HAP-1 (cell line): ENCODE measurements at places on chromosomes 11 and 22.

- peak; percentile 37 for DNase-seq
Measured at GRCh38 chr11:125591649-125592304, 875 bp upstream of the STT3A start.

DNA sequence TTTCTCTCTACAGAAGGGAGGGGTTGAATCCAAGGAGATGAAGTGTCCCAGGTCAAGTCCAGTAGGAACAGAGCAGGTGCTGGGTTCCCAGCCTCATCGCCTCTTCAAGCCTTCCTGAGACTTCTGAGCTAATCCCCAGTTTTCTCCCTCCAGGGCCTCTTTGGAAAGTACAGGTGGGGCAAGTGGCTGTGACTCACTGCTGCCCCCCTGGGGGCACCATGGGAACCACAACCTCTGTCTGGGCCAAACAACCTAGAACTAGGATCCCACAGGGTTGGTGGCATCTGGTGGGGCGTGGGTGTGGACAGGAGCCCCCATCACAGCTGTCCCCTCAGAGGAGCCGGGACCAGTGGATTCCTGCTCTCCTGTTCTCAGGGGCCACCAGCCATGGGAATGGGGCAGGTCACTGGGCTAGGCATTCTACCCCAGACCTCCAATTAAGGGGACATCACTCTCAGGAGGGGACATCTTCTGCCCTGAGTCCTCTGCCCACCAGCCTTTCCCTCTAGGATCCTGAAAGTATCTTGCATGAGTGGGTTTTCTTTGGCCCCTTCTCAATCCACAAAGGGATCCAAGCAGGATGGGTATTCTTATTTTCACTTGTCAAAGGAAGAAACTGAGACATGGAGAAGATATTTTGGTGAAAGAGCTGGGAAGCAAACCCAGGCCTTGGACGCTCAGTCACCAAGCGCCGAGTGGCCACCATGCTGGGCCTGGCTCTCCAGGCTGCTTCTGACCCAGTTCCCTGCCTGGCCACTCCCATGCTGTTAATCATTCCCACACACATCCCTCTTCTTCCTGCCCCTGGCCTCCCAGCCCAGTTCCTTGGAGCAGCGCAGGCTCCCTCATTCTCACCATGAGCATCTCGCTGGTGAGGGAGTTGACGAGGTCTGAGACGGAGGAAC lies 23.8 kb downstream of the LRRC10B start:
- peak; percentile 22 for DNase-seq

DNA sequence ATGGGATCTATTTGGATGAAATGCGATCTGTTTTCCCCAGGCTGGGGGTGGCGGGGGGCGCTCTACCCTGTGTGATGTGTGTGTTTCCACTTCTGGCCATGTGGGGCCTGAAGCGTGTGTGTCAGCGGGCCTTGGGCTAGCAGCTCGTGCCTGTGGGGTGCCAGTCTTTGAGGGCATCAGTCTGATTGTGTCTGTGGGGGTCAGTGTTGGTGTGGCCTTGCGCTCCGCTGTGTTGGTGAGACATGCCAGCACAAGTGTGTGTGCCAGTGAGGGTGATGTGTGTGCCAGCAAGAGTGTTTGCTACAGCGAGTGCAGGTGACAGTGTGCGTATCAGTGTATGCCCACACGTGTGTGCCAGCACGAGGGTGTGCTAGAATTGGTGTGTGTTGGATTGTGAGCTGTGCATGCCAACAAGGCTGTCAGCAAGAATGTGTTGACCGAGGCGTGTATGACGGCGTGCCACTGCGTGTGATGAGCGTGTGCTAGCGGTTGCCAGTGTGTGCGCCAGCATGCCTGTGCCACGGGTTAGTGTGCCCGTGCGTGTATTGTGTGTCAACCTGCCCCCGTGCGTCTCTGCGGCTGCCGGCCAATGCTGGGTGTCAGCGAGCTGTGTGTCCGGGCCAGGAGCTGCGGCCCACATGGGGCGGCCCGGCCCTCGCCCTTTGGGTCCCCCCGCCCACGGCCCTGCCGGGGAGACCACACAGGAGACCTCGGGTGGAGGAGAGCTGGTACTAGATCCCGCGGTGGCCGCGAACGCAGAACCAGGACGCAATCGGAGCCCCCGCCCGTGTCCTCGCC lies 519 bp downstream of the ARRB1 start:
- no peak for DNase-seq

DNA sequence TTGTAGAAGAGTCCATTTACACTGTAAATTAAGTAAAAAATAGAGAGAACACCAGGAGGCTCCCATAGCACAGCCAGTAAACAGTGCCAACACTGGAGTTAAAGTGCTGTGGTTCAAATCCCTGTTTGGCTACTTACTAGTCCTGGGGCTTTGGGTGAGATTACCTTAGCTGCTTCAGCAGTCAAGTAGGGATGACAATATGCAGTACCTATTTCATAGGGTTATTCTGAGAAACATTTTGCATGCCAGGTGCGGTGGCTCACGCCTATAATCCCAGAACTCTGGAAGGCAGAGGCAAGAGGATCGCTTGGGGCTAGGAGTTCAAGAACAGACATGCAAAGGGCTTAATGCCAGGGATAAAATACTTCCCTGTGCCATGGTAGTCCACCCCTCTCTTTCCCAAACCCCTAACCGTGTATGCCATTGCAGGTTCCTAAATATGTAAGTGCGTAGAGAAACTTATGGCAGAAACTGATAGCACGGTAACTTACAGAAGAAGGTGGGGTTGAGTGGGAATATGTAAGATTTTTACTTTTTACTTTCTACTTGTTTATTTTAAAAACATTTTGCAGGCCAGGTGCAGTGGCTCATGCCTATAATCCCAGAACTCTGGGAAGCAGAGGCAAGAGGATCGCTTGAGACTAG lies 86.4 kb upstream of the PICALM start:
- no peak for DNase-seq

GRCh38 chr22:24420072-24420976 lies 7.1 kb upstream of the ADORA2A start:
- no peak for DNase-seq

DNA sequence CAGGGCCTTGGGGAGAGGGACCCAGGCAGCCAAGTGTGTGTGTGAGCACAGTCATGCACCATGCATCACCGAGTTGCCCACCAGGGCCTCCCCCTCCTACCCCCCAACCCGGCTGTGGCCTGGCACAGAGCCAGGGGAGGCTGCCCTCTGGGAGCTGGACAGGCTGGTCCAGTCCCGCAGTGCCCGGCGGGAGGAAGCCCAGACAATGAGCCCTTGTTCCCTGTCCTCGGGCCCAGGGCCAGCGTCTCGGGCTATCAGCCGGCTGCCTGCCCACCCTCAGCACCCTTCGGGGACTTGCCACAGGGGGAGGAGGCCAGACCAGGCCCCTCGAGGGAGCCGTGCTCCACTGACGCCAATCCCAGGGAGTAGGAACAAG lies 4.5 kb downstream of the LRRC75B start:
- DNase-seq = no peak

GRCh38 chr22:31929167-31929930 lies 15.0 kb upstream of the YWHAH start:
- DNase-seq = no peak

DNA sequence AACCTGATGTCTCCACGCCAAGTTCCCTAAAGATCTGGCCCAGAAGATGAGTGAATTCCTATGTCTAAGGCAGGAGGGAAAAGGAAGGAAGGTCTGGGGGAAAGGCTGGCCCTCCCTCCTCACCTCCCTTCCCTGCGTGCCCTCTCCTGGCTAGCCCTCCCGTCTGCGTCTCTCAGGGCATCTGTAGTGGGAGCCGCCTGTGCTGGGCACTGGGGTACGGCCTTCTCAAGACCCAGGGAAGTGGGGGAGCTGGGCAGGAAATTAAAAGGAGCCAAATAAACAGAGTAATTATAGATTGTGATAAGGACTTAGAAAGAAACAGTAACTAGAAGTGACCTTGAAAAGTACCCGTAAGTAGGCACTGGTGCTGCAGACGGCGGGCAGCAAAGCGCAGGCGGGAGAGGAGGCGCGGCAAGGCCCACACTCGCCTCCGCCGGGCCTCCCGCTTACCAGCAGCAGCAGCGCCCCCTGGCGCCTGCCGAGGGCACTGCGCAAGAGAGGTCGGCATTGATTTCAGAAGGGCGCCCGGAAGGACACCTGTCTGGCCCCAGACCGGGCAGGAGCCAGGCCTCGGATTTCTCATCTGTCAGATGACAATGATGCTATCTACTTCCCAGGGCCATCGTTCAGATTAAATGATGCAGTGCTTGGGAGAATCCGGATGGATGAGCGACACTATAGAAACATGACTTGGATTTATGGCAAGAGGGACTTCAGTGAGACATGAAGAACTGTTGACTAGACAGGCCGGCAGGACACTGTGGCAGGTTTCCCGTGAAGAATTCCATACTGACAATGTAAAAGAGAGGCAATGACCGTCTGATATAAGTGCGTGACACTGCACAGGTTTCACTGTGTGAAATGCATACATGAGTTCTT lies 7.3 kb downstream of the KCNJ1 start:
- DNase-seq = peak; percentile 65

- no peak for DNase-seq
Measured at GRCh38 chr22:18013436-18013835, 10.9 kb downstream of the MICAL3 start.

GRCh38 chr11:101717619-101718018 lies 133.8 kb upstream of the TRPC6 start:
- DNase-seq = no peak

- no peak for DNase-seq
Measured at GRCh38 chr11:111344032-111344431, 35.0 kb downstream of the POU2AF1 start.

GRCh38 chr11:62402226-62402959 lies 16.4 kb upstream of the SCGB1A1 start:
- no peak for DNase-seq

GRCh38 chr11:119357074-119357473 lies 10.6 kb upstream of the MFRP start:
- no peak for DNase-seq

DNA sequence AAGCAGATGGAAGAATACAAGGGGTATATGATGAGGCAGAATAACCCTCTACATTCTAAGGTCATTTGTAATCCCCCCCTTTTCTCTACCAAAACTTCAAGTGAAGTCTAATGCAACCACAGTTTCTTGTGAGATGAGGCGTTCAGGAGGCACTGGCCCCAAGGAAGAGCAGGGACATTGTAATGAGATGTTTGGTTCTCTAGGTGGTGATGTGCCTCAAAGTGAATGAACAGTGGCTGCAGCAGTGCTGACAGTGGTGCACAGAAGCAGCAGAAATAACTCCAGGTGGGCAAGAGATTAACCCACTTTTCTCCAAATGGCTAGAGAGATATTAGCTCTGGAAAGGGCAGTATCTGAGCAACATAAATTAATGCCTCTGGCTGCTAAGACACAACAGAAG lies 33.8 kb downstream of the PDGFD start:
- DNase-seq = no peak

- no peak for DNase-seq
Measured at GRCh38 chr22:30893434-30894370, 74.9 kb downstream of the MORC2 start.

- no peak for DNase-seq
Measured at GRCh38 chr11:128493570-128493965, 93.8 kb downstream of the ETS1 start.
